ENCODE measurements at places on chromosomes 2 and 18.

DNA sequence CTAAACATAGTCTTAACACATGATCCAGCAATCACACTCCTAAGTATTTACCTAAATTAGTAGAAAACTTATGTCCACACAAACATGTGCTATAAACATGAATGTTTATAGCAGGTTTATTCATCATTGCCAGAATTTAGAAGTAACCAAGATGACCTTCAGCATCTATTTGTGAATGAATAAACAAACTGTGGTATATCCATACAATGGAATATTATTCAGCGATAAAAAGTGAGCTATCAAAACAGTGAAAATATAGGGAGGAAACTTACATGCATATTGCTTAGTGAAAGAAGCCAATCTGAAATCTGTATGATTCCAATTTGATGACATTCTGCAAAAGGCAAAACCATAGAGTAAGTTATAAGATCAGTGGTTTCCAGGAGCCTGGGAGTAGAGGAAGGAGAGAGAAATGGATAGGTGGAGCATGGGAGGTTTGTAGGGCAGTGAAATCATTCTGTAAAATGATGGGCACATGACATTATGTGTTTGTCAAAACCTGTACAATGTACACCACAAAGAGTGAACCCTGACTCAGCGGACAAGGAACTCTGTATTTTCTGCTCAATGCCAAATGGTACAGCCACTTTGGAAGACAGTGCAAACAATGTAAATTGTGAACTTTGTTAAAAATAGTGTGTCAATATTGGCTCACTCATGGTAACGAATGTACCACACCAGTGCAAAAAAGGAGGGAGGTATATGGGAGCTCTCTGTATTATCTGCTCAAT is 61.9 kb upstream of the IGFBP2 start:
- DNase-seq, result no peak

DNA sequence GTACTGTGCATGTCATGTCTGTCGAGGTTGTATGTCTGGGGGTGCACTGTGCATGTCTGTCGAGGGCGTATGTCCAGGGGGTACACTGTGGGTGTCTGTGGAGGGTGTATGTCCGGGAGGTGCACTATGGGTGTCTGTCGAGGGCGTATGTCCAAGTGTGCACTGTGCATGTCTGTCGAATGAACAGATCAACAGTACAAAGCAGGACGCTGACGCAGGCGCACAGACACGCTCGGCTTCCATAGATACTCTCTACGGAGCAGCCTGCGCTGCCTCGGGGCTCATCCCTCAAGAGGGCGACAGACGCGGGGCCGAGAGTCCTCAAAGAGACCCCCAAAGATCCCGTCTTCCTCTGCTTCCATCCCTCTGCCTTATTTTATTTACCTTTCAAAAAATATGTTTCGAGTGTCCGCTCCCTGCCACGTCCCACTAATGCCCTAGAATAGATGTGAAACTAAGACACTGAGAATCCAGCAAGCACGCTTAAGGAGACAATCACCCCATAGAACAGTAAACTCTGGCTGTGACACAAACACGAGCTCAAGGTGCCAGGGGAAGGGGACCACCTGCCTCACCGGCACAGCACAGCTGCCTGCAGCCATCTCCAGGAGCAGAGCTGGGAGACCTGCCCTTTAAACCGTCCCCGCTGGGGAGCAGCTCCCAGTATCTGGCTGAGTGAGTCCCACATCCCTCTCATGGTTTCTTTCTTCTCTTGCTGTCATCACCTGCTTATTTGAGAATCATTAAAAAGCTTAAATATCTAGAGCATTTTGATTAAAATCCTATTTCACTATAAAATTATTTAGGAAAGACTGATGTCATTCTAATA is 250.5 kb upstream of the MYT1L start:
- no peak for DNase-seq

DNA sequence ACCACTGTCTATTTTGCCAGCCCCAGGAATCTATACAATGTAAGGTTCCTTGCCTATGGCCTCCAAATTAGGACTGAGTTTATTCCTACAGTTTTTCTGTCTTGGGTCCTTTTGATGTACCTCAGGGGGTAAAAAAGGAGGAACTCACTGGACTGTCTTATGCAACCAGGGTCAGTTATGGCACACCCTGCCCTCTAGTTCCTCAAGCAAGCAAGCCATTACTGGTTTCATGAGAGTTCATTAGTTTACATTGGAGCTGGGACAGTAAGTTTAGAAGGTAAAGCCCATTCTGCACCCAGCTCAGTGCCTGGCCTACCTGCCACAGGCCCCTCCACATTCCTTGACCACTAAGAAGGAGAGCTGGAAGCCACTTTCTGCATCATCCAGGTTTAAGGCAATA is 68.7 kb upstream of the WIPF1 start:
- no peak for DNase-seq

DNA sequence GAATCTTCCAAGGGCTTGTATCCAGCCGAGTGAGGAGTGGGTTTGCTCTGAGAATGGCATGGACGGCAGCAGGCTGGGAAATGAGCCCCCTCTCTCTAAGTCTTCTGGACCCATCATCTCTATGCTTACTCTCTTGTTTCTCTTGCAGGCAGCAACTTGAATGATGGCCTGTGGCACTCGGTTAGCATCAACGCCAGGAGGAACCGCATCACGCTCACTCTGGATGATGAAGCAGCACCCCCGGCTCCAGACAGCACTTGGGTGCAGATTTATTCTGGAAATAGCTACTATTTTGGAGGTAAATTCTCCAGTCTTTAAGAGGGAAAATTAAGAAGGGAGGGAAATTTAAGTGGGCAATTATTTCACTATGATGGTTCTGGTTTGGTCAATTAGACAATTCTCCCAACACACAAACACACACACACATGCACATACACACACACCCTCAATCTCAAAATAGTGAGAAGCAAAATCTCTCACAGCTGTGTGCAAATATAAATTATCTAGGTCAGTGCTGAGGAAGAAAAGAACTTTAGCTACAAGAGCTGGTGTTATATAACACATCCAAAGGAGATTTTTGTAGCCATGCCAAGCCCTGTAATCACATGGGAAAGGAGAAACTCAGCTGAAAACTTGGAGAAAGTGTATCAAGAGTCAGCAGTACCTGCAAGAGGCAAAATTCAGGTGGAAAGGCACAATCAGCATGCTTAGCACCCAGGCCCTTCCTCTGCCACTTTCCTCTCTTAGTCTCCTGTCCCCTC is 499.2 kb downstream of the CNTNAP5 start:
- no peak for DNase-seq

- DNase-seq, result no peak
Measured at GRCh38 chr2:73343992-73344391, 41.6 kb upstream of the ALMS1 start.

DNA sequence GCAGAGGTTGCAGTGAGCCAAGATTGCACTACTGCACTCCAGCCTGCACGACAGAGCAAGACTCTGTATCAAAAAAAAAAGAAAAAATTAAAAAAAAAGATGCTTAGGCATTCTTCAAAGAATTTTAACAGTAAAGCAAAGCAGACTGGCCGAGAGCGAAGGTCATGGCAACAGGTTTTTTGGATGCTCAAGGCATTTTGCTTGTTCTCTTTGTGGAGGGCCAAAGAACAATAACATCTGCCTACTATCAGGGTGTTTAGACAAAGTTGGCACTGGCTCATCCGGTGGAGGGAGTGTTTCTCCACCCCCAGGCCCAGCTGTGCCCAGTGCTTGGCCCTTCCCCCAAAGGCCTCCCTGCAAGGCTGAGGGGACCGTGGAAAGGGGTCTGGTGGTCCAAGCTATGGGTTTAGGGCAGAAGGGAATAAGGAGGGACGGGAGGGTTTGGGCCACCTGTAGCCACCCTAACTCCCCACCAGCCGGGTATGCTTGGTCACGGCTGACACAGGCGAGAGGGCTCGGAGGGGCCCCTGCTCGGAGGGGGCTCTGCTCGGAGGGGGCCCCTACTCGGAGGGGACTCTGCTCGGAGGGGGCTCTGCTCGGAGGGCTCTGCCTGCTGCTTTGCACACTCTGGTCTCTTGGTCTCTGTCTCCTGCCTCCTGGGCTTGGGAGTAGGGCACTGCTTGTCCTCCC is 26.7 kb upstream of the ALLC start:
- no peak for DNase-seq

- DNase-seq, result no peak
Measured at GRCh38 chr2:40352703-40353099, 99.2 kb downstream of the SLC8A1 start.

All from stimulated activated CD8-positive, alpha-beta memory T cell treated with anti-CD3 and anti-CD28 coated beads, Interleukin-7, amount 100 ng/mL, for 1 hour (primary cell).